ENCODE measurements at places on chromosomes 1 and 21. TPM values are rescaled to one million over a fixed set of nuclear protein-coding genes. Genes with fewer than 3 reads are reported as not detected.
A peak's percentile ranks its signal among the peaks of the same experiment; 100 is the strongest.

DNA sequence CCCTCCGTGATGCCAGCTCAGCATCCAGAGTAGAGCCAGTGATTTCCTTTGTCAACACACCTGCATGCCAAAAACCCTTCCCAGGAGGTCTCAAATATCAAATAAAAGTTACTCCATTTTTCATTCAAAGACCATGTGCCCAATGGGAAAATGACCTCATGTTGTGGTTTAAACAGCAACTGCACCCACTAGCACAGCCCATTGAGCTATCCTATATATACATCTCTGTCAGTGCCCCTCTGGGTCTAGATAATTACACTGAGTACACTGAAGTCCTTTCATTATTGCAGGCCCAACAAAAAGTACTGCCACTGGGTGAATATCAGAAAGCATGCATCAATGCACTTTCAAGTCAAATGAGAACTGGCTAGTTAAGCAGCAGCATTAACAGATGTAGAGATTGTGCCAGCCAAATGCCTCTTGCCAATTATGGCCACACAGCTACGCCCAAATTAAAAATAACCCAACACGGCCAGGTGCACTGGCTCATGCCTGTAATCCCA lies 117.7 kb downstream of the SLC45A1 start:
- H3K4me3 ChIP-seq = no peak overlapping the region
- no peaks in the 10 kb centered on the region for H3K36me3 ChIP-seq
- peaks cover 53% of the 10 kb centered on the region for H3K4me1 ChIP-seq
- H3K27ac ChIP-seq = peak overlapping the region; percentile 0
- H3K27me3 ChIP-seq = peaks cover 9% of the 10 kb centered on the region
- DNase-seq = no peak

DNA sequence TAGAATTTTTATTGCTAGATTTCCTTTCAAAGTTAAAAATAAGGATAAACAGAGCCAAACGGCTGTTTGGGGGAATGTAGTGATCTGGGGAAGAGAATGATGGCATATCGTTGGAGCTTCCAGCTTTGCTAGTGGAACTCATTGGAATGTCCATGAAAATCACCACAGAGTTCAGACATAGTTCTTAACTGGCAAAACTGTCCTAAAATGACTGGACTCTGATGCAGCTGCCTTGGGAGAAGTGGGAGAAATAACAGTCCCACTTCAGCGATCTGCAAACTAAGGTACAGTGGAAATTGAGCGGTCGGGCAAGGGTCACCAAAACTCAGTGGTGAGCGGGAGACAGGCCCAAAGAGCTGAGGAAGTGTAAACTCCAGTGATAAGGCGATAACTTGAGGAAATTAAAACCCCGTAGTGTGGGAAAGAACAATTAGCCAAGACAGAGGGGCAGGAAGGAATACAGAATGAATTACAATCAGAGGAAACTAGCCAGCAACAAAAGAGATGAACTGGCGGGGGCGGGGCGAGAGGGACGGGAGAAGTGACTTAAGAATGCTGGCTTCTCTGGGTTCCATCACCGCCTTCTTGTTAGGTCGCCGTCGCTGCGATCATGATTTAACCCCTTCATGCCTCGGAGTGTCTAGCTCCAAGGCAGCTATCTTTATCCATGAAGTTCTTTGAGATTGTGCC lies 89.8 kb upstream of the ARHGAP29 start:
- H3K4me3 ChIP-seq = no peak overlapping the region
- H3K36me3 ChIP-seq = no peaks in the 10 kb centered on the region
- H3K27me3 ChIP-seq = no peaks in the 10 kb centered on the region
- peak; percentile 27 for DNase-seq
- H3K27ac ChIP-seq = no peak overlapping the region
- no peaks in the 10 kb centered on the region for H3K4me1 ChIP-seq

SERTAD4 gene
- 1.5 TPM for total RNA-seq

DNA sequence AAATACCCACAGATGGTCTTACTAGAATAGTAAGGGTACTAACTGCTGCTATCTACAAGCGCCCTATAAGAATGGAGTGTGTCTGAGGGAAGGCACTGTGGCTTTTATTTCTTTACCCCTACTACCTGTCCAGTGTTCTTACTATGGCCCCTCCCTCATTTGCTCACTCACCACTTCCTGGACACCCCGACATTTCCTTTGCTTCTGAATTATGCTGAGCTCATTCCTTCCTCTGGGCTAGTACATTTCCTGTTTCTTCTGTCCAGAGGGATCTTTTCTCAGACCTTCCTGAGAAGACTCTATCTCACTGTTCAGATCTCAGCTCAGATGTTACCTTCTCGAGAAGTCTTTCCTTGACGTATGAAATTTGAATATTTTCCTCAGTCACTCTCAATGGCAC lies 192.1 kb upstream of the DAB1 start:
- H3K36me3 ChIP-seq = no peaks in the 10 kb centered on the region
- H3K27me3 ChIP-seq = peaks cover 5% of the 10 kb centered on the region
- peaks cover 5% of the 10 kb centered on the region for H3K4me1 ChIP-seq
- no peak overlapping the region for H3K27ac ChIP-seq
- DNase-seq = no peak

- H3K4me3 ChIP-seq = no peak overlapping the region
- peaks cover 4% of the 10 kb centered on the region for H3K27me3 ChIP-seq
- H3K27ac ChIP-seq = no peak overlapping the region
- H3K36me3 ChIP-seq = no peaks in the 10 kb centered on the region
- peaks cover 22% of the 10 kb centered on the region for H3K4me1 ChIP-seq
Measured at GRCh38 chr1:214467078-214467585, 84.3 kb downstream of the PTPN14 start.

HHIPL2 gene
- not detected for total RNA-seq

ROR1 gene
- 11.3 TPM for total RNA-seq

- no peak for DNase-seq
- H3K27me3 ChIP-seq = peaks cover 2% of the 10 kb centered on the region
- no peaks in the 10 kb centered on the region for H3K4me1 ChIP-seq
- H3K27ac ChIP-seq = no peak overlapping the region
Measured at GRCh38 chr1:213070406-213070805, 19.4 kb downstream of the RPS6KC1 start.

- no peak for DNase-seq
- H3K27ac ChIP-seq = no peak overlapping the region
- peak overlapping the region; percentile 88 for H3K4me3 ChIP-seq
- peaks cover 53% of the 10 kb centered on the region for H3K27me3 ChIP-seq
- peaks cover 7% of the 10 kb centered on the region for H3K36me3 ChIP-seq
Measured at GRCh38 chr1:50424045-50424883, 1.0 kb upstream of the DMRTA2 start.

LENEP gene
- total RNA-seq = 1.3 TPM

DNA sequence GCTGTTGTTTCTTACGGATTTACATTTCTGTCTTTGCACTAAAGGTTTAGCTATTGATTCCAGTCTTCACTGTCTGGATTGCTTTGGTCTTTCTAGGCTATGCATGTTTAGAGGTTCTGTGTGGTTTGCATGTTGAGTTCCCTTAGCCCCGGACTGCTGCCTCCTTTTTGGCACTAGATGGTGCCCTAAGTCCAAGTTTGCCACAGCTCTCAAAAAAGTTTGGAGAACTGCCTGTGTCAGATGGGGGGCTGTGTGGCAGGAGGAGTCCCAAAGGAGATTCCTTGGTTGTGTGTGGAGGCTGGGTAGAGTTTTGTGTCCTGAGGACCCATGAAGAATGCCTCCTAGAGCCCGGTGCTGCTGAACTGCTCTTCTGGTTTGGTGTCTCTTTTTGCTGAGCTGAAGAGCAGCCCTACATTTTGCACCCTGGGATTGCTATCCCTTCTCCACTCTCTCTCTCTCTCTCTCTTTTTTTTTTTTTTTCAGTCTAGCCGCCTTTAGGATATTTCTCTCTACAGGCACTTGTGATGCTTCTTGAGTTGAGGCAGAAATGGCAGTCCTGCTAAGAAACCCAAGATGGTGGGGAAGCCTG lies 74.4 kb downstream of the PTGS2 start:
- H3K27ac ChIP-seq = no peak overlapping the region
- no peaks in the 10 kb centered on the region for H3K4me1 ChIP-seq
- peaks cover 1% of the 10 kb centered on the region for H3K27me3 ChIP-seq
- no peak for DNase-seq
- H3K36me3 ChIP-seq = no peaks in the 10 kb centered on the region
- H3K4me3 ChIP-seq = no peak overlapping the region

KIAA0040 gene
- total RNA-seq = not detected

- DNase-seq = no peak
- peak overlapping the region; percentile 94 for H3K27ac ChIP-seq
- H3K4me3 ChIP-seq = peak overlapping the region; percentile 76
- H3K36me3 ChIP-seq = no peaks in the 10 kb centered on the region
- H3K27me3 ChIP-seq = peaks cover 13% of the 10 kb centered on the region
Measured at GRCh38 chr1:36847186-36847585, 187.1 kb downstream of the GRIK3 start.

- H3K27me3 ChIP-seq = no peaks in the 10 kb centered on the region
- H3K4me3 ChIP-seq = no peak overlapping the region
- DNase-seq = no peak
- H3K27ac ChIP-seq = no peak overlapping the region
- no peaks in the 10 kb centered on the region for H3K4me1 ChIP-seq
- H3K36me3 ChIP-seq = no peaks in the 10 kb centered on the region
Measured at GRCh38 chr1:172742599-172743500, 83.9 kb downstream of the FASLG start.

- DNase-seq = no peak
- peaks cover 1% of the 10 kb centered on the region for H3K27me3 ChIP-seq
- H3K4me3 ChIP-seq = peak overlapping the region; percentile 32
Measured at GRCh38 chr1:76125473-76126219, 51.1 kb downstream of the ST6GALNAC3 start.

GRCh38 chr1:24830680-24831272 lies 85.5 kb downstream of the CLIC4 start:
- DNase-seq = no peak
- H3K27ac ChIP-seq = no peak overlapping the region
- peaks cover 22% of the 10 kb centered on the region for H3K4me1 ChIP-seq
- H3K36me3 ChIP-seq = no peaks in the 10 kb centered on the region
- H3K4me3 ChIP-seq = no peak overlapping the region
- no peaks in the 10 kb centered on the region for H3K27me3 ChIP-seq

DNA sequence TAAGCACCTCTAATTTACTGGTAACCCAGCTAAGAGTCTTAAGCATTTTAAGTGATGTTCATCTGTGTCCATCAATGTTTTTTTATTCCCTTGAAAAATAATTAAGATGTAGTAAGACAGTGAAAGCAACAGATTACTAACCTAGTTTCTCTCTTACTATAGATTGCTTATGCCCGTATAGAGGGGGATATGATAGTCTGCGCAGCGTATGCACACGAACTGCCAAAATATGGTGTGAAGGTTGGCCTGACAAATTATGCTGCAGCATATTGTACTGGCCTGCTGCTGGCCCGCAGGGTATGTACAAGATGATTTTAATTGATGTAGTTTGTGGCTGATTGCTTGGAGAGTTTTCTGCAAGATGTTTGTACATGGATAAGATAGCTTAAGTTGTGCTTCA lies 2.8 kb downstream of the RPL5 start:
- H3K4me3 ChIP-seq = peak overlapping the region; percentile 97
- no peak overlapping the region for H3K27ac ChIP-seq
- peaks cover 4% of the 10 kb centered on the region for H3K27me3 ChIP-seq
- H3K4me1 ChIP-seq = peaks cover 15% of the 10 kb centered on the region
- no peak for DNase-seq

LMOD1 gene
- 0.20 TPM for total RNA-seq

GRCh38 chr1:6745073-6745472 lies 40.2 kb upstream of the CAMTA1 start:
- peaks cover 6% of the 10 kb centered on the region for H3K27me3 ChIP-seq
- H3K27ac ChIP-seq = no peak overlapping the region
- H3K4me1 ChIP-seq = peaks cover 4% of the 10 kb centered on the region
- DNase-seq = no peak
- H3K36me3 ChIP-seq = no peaks in the 10 kb centered on the region

GRCh38 chr1:8925406-8925805 lies 20.3 kb upstream of the CA6 start:
- no peaks in the 10 kb centered on the region for H3K27me3 ChIP-seq
- H3K27ac ChIP-seq = no peak overlapping the region
- H3K36me3 ChIP-seq = no peaks in the 10 kb centered on the region
- no peak for DNase-seq
- H3K4me3 ChIP-seq = no peak overlapping the region

- no peak overlapping the region for H3K27ac ChIP-seq
- no peak overlapping the region for H3K4me3 ChIP-seq
- no peak for DNase-seq
- H3K36me3 ChIP-seq = peaks cover 20% of the 10 kb centered on the region
Measured at GRCh38 chr1:170917373-170917772, 18.0 kb upstream of the MROH9 start.
